ENCODE measurements at places on chromosomes 11 and 22.

DNA sequence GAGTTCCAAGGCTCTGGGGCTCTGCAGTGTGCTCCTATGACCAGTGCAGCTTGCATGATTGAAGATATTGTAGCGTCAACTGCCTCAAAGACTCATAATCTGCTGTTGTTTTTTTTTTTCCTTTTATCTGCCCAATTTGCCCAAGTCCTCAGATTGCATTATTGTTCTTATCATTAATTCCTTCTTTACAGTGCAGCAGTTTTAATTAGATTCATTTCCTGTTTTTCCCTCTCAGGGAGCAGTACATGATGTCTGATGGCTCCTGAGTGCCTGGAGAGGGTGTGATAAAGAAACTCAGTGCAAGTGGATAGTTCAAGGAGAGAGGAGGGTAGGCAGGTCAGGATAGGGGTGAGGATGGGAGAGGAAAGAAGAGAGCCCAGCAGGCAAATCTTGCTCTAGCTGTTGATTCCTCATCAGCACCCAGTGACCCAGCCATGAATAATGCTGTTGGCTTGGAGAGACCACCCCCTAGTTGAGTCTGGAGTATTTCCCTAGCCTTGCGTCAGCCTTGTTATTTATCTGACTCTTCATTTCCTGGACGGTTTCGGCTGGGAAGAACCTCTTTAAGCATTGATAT is 219.6 kb upstream of the SESN3 start:
- no peak for DNase-seq

- no peak for DNase-seq
These were observed 12.5 kb upstream of the CCDC117 start for GRCh38 chr22:28759861-28760560.

DNA sequence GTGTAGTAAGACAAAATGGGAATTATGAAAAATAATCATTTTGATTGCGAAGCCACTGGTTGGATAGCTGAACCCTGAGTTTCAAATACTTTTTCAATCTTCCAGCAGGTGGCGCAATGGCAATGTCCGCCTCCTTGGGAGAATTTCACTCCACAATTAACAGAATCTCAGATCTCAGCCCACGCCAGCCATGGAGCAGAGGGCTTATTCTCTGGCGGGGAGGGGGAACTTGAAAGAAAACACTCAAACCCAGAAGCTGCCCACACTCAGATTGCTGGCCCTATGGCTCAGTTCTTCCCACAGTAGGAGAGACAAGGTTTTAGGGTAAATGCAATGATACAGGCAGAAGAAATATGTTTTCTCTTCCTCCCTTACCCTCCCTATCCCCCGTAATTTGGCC is 38.7 kb upstream of the RCN1 start:
- DNase-seq, result peak; percentile 65

- DNase-seq, result no peak
These were observed 2.1 kb downstream of the CSNK1E start for GRCh38 chr22:38314933-38315822.

DNA sequence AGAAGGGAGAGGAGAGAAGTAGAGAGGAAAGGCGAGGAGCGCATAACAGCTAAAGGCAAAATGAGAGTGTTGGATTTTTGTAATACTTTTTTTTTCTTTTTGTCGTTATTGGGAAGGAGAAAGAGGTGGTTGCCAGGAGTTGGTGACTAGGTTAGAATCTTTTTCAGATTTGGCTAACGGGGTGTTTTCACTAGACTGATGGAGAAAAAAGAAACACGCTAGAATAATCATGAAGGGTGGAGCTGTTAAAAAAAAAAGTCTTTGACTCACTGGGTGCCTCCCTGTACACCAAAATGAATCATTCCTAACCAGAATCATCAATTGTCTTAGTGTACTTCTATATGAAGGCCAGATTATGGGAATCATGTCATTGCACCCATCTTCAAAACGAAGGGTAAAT is 12.7 kb downstream of the BLID start:
- DNase-seq, result no peak

- no peak for DNase-seq
These were observed 279.1 kb downstream of the BRD1 start for GRCh38 chr22:49548356-49549202.

- peak; percentile 38 for DNase-seq
These were observed 8.4 kb downstream of the PPME1 start for GRCh38 chr11:74179234-74180052.

DNA sequence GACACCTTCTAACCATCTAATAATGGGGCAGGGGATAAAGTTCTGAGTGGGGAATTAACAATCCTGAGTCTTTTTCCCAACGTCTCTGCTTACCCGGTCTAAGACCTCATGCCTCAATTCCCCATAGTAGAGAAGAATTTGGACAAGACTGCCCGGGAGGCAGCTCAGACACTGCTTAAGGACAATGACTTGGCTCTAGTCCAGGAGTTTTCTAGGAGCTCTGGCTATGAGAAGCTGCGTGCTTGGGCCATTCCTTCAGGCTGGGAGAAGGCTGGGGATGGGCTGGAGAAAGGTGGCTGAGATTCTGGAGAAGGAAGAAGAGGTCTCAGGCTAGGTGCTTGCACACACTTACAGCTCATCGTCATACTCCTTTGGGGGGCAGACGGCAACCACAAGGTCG is 19.8 kb upstream of the ABCC8 start:
- DNase-seq, result no peak

GRCh38 chr22:49204599-49205482 is 622.8 kb downstream of the BRD1 start:
- DNase-seq, result no peak

DNA sequence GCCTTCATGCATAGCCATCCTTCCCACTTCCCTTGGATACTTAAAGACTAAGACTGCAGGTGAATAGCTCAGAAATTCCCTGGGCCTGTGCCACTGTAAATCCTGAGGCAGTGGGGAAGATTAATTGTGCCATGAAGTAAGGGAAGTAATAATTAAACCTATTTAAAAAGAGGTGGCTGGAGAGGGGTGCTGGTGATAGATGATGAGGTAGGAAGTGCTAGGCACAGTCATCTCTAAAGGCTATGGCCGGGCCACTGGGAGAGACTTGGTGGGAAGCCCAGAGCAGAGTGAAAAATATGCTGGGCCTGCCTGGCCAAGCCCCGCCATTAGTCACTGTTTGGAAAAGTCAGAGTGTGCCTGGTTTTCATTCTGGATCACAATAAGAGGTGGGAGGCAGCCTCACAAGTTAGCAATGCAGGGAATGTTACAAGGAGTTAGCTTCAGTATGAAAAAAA is 197.2 kb upstream of the PITPNB start:
- DNase-seq, result no peak

- no peak for DNase-seq
These were observed 25.3 kb upstream of the NOX4 start for GRCh38 chr11:89516496-89516895.

GRCh38 chr22:20591660-20592310 is 84.4 kb downstream of the MED15 start:
- DNase-seq, result no peak

DNA sequence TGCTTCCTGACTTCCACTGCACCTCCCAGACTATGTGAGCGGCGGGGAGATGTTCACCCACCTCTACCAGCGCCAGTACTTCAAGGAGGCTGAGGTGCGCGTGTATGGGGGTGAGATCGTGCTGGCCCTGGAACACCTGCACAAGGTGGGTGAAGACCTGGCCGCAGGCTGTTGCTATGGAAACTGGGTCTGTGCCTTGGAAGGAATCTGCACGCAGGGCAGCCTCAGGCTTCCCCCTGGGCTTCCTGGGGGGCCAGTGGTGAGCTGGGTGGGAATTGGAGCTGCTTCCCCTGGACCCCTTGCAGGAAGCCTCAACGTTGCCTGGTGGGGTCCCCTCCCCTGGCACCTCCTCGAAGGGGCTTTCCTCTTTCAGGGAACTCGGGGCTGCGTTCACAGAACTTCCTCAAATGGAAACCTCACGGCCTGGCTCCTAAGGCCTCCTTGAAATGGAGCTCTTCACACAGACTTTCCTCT is 1.5 kb downstream of the RPS6KA4 start:
- DNase-seq, result no peak

- DNase-seq, result no peak
These were observed 187.6 kb upstream of the ANO3 start for GRCh38 chr11:26144291-26144690.

DNA sequence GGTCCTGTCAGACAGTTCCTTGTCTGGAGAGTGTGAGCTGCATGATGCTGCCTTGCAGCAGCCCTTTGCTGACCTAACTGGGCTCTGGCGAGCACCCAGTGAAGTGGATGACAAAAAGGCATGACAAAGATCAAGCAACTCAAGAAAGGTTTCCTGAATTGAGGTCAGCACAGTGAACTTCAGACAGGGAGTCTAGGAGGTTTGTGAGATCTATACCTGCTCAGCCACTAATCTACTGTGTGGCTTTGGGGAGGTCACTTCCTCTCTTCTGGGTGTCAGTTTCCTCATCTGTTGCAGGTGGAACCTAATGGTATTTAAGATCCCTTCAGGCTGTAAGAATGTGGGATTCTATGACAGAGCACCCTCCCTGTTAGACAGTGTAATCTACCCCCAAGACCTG is 213.9 kb upstream of the NARS2 start:
- no peak for DNase-seq

DNA sequence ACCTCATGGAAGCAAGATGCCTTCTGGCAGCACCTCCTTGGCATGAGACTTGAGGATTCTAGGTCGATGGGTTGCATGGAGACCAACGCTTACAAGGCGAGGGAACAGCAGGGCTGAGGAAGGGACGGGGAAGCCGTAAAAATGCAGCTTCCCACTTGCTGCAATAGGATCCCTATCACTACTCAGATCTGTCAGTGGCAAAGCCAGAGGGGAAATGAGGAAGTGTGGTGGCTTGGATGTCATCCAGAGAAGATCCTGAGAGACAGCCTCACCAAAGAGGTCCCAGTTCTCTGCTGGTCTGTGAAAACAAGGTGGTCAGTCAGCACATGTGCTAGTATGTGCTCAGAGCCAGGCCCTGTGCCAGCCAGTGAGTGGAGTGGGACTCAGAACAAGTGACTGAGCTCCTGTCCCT is 22.2 kb downstream of the CYB5R2 start:
- DNase-seq, result no peak

- no peak for DNase-seq
These were observed 15.1 kb upstream of the EFCAB6 start for GRCh38 chr22:43827003-43827735.

- DNase-seq, result no peak
These were observed 1463.0 kb downstream of the FAM181B start for GRCh38 chr11:81270686-81271085.

- DNase-seq, result peak; percentile 44
These were observed 52.6 kb downstream of the SWAP70 start for GRCh38 chr11:9716275-9717039.

GRCh38 chr22:36144886-36145541 is 15.5 kb downstream of the APOL3 start:
- peak; percentile 39 for DNase-seq

GRCh38 chr11:25844811-25845210 is 487.1 kb upstream of the ANO3 start:
- DNase-seq, result no peak

- DNase-seq, result no peak
These were observed 40.2 kb upstream of the MTNR1B start for GRCh38 chr11:92929246-92929645.

DNA sequence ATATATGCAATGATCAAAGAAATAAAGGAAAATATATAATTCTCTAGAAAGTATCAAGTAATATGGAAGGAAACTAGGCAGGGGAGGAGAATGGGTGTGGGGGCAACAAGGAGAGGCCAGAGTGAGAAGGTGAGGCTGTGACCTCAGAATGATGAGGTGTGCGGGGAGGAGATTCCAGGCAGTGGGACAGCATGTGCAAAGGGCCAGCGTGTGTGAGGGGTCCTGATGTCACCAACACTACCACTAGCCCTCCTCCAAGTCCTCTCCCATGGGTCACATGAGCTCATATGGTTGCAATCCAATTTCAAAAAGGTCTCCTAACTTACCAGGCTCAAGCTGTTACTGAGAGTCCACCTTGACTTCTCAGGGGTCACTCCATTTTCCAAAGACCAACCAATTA is 463.9 kb downstream of the MN1 start:
- no peak for DNase-seq

- peak; percentile 19 for DNase-seq
These were observed 82.2 kb downstream of the FLI1 start for GRCh38 chr11:128776069-128776423.

GRCh38 chr11:70454197-70454767 is 56.0 kb downstream of the CTTN start:
- no peak for DNase-seq

GRCh38 chr11:123187248-123187647 is 7.8 kb downstream of the CLMP start:
- DNase-seq, result no peak

DNA sequence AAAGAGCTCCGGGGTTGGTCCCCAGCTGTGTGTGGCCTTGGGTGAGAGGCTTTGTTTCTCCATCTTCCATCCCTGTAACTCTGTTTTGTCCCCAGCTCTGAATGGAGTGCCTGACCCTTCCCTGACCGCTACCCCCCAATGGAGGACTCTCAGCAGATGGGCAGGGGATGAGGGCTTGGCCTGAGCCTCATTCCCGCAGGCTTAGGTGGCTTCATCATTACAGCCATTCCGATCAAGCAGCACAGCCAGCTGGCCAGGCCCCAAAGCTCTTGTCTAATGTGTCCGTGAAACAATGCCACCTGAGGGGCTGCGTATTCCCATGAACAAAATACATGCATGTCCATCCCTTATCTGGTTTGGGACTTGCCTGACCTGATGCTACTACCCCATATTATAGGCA is 3.9 kb upstream of the CDC42EP2 start:
- no peak for DNase-seq

- no peak for DNase-seq
These were observed 27.9 kb downstream of the NAV2 start for GRCh38 chr11:19740586-19740985.

DNA sequence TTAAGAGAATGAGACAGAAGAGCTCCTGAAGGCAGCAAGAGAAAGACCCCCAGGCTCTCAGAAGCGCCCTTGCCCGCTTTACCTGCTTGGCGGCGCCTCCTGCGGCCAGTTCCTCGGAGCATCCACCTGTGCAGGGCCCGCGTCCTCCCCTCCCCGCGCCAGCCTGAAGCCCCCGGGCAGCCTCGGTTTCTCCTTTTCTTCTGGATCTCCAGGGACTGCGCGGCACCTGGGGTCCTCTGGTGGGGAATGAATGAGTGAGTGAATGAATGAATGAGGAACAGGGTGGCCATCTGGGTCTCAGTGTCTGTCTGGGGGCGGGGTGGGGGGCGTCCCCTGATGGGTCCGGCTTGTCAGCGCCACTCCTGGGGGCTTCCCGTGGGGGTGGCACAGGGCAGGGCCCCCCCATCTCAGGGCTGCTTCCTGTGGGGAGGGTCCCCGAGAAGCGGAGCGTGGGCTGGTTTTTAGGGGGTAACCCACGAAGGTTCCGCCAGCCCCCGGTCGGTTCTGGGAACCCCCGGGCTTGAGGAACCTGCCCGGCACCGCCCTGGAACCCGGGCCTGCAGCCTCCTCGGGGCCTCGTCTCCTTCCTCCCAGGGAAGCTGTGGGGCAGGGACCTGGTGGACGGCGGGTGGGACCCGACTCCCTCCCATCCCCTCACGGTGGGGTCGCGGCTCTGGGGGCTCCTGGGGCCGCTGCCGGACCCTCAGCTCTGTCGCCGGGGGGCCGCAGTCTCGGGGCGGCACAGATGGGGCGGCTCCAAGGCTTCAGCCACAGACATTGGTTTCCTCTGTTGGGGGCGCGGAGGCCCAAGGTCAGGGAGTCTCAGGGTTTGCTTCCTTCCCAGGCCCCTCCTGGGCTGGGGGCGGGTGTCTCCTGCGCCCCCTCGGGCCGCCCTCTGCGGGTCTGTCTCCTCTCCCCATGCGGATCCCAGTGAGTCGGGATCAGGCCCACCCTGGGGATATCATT is 8.3 kb upstream of the KRTAP5-7 start:
- DNase-seq, result no peak

- DNase-seq, result peak; percentile 28
These were observed 31.9 kb upstream of the ATXN10 start for GRCh38 chr22:45639747-45640102.

- peak; percentile 92 for DNase-seq
These were observed at the start of gene NRXN2 for GRCh38 chr11:64723117-64723906. Gene NRXN2, minus strand, starts transcription at chr11:64723197. Its CDS starts 9,498 bp downstream, at chr11:64713699.

All from activated CD4-positive, alpha-beta T cell treated with anti-CD3 and anti-CD28 coated beads, Interleukin-2, Interleukin-6, amounts not matched to agents 100 ng/mL and 50 ng/mL, durations not matched to agents 16 hours and 8 hours (primary cell).